ENCODE measurements at places on chromosomes 11 and 22.
A peak's percentile ranks its signal among the peaks of the same experiment; 100 is the strongest.

DNA sequence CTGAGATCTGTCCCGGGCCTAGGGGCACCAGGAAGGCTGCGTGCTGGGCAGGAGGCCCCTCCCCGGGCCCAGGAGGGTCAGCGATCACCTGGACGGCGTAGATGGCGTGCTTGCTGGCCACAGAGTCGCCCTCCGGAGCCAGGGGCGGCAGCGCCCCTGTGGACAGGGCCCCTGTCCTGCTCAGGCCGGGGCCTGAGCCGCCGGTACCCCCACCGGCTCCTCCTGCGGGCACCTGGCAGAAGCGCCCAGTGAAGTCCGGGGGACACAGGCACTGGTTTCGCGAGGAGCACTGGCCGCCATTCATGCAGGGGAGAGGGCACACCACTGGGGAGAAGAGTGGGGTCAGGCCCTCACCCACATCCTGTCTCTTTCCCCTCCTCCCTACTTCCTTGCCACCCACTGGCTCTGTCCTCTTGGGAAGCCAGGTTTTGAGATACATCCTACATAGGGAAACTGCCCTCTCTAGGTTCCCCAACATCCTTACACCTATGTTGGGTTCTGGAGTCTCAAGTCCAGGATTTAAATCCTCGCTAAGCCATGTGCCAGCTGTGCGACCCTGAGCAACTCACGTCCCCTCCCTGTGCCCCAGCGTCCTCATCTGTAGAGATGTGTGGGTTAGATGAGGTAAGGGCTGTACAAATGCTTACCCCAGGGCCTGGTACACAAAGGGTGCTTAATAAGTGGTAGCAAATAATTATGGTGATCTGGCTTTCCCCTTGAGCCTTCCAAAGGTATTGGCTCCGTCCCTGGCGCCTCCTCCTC lies 3.9 kb downstream of the LTBP3 start:
- no peak for DNase-seq

GRCh38 chr11:64355078-64355940 lies 3.7 kb upstream of the RPS6KA4 start:
- peak; percentile 91 for DNase-seq

DNA sequence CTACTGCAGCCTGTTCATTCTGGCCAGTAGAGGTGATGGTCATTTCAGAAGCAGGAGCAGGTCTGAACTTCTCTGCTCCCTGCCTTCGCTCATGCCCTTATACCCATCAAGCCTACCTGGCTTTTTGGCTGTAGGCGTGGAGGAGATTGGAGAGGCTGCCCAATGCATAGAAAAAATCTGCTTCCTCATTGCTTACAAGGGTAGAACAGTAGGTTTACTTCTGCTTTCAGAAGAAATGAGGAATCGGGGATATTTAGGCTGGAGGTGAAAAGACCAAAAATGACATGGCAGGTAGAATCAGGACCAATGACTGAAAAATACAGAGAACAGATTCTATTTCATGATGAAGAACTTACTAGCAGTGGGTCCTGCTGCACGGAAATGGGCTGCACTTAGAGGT lies 72.9 kb upstream of the YWHAH start:
- peak; percentile 29 for DNase-seq

DNA sequence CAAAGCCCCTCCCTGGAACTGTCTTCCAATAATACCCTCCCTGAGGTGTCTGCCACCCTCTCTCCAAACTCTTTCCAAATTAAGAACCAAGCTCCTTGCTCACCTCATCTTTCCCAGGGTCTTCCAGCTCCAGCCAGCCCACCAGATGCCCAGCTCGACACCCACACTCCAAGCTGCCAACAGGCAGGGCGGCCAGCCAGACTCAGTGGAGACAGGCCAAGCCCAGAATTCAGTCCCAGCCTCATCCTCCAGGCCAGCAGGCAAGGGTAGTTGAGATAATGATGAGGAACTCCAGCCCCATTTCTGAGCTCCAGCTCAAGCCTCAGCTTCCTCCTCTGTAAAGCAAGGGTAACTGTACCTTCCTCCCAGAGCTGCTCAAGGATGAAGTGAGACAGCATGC lies 132.9 kb downstream of the CHST1 start:
- no peak for DNase-seq

- peak; percentile 69 for DNase-seq
Observed at GRCh38 chr11:122743949-122744348, 88.4 kb downstream of the UBASH3B start.

- peak; percentile 69 for DNase-seq
Observed at GRCh38 chr11:124108156-124108555, 7.1 kb upstream of the VWA5A start.

GRCh38 chr11:105142167-105142566 lies 2.6 kb upstream of the CARD18 start:
- DNase-seq = no peak

DNA sequence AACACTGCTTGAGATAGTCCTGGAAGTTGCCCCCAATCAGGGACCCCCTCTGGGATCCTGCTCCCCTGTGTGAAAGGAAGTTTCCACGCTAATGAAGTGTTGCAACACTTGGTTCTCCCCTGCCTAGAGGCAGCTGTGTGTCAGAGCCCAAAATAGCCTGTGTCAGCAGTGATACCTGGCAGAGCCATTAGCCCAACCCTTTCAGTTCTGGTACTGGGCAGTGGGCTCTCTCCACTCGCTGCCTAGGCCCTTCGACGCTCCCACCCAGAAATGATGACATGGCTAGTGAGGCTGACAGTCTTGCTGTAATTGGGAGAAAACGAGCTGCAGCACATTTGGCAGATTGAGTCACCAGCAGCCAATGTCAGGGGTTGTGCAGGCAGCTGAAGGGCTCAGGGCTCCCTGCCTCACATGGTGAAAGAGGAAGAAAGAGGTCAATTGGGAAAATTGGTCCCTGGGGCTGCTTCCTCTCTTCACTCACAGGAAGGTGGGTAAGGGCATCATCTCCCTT lies 1.4 kb upstream of the NXF1 start:
- DNase-seq = peak; percentile 16

- DNase-seq = no peak
Observed at GRCh38 chr22:20102203-20102780, 13.6 kb upstream of the RANBP1 start.

DNA sequence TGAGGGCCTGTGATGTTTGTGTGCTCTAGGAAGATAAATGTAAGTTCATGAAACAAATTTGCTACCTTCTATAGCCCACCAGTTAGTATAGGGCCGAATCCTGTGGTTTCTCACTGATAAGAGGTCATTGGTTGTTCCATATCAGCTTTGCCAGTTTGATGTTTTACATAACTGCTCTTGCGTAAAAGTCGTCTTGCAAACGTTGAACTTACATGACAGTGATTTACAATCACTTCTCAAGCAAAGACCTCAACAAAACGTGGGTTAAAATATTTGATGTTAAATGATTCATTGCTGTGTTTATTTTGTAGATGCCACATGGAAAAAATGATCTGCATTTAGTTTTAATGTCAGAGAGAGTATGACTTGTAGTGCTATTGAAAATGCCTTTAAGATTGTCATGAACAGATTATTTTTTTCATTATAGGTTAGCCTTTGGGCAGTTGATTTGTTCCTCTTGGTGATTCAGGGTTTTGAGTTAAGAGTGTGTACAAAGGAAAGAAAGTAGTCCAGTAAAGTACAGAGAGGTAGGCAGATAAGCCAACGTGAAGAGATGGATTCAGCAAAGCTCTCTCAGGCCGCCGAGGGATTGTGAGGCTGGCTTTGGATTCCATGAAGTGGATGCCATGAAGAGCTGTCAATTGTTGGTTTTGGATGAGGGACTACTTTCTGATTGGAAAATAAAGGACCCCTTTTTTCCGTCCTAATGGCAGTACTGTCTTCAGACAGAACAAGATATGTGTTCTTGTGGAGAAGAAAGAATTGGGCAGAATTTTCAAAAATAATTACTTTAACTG lies 2.6 kb downstream of the EWSR1 start:
- DNase-seq = peak; percentile 96

DNA sequence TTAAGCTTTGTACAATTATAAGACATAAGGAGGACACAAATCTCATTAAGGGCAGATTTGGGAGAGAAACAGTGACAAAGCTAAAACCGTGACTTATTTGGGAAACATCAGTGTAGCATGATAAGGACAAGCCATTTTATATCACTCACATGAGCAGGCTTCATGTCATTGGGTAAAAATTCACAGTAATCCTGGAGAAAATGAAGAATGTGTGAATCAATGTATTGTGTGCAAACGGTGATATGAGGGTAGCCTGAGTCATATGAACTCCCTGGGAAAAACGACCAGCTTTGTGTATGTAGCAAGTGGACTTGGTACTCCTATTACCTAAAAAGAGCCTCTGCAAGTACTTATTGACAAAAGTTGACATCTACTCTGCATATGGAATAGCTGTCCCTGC lies 6.0 kb upstream of the TRIM34 start:
- no peak for DNase-seq

GRCh38 chr11:8286886-8287285 lies 23.2 kb upstream of the LMO1 start:
- DNase-seq = no peak

- DNase-seq = no peak
Observed at GRCh38 chr22:19466126-19466716, 12.8 kb downstream of the UFD1 start.

DNA sequence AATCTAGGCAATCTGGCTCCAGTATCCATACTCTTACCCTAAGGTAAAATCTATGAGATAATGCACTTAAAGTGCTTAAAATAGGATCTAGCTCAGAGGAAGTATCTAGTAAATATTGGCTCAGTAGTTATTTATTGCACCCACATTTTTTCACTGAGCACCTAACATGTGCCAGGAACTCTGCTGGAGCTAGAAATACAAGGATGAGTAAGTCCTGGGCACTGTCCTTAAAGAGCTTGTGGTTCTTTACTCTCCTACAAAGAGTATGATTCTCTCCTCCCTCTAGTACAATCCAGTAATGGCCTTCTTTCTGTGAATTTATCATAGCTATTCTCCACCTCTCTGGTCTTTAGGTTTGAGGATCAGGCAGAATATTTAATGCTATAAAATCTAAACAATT lies 59.2 kb downstream of the DEUP1 start:
- DNase-seq = no peak

DNA sequence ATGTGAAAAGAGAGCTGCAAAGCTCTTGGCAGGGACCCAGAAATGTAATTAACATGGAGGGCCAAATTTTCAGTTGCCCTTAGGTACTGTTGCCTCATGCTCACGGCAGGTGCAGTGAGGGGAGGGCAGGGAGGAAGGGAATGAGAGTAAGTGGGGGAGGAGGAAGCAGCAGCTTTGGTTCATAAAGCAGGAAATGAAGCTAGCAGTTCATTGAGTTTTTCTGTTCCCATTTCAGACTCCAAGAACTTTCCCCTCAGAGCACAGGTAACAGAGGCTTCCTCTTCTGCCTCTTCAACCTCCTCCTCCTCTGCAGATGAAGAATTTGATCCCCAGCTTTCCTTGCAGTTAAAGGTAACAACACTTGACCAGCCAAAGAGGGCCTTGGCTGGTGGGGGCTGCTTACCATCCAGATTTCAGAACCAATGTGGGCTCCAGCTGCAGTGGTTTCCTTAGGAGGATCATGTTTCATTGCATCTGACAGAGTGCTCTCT lies 57.9 kb upstream of the PARVA start:
- no peak for DNase-seq

- DNase-seq = peak; percentile 67
Observed at GRCh38 chr22:36493690-36494110, 12.3 kb upstream of the TXN2 start.

DNA sequence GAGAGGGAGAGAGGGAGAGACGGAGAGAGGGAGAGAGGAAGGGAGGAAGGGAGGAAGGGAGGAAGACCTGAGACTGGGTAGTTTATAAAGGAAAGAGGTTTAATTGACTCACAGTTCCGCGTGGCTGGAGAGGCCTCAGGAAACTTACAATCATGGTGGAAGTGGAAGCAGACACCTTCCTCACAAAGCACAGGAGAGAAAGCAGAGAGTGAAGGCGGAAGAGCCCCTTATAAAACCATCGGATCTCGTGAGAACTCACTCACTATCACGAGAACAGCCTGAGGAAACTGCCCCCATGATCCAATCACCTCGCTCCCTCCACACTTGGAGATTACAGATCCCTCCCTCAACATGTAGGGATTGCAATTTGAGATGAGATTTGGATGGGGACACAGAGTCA lies 12.2 kb upstream of the CARS1 start:
- DNase-seq = no peak

- no peak for DNase-seq
Observed at GRCh38 chr11:65887723-65888162, 528 bp downstream of the FIBP start.

DNA sequence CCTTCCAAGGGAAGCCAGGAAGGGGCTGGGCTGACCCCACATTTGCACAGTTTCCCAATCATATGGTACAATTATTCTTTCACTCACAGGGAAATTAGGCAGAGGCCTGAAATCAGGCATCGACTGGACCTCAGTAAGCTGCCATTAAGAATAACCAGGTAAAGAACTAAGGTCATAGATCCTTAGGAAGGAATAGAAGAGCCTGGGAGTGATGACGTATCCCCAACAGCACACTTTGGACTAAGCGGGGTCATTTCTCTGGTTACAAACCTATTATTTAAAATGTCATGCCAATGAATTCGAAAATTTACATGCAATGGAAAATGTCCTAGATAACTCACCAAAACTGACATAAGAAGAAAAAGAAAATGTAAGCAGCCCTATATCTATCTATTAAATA lies 118.2 kb downstream of the BRD1 start:
- no peak for DNase-seq

GRCh38 chr22:19472233-19472632 lies 6.8 kb downstream of the UFD1 start:
- no peak for DNase-seq

- no peak for DNase-seq
Observed at GRCh38 chr11:8055091-8055835, 25.7 kb upstream of the TUB start.

DNA sequence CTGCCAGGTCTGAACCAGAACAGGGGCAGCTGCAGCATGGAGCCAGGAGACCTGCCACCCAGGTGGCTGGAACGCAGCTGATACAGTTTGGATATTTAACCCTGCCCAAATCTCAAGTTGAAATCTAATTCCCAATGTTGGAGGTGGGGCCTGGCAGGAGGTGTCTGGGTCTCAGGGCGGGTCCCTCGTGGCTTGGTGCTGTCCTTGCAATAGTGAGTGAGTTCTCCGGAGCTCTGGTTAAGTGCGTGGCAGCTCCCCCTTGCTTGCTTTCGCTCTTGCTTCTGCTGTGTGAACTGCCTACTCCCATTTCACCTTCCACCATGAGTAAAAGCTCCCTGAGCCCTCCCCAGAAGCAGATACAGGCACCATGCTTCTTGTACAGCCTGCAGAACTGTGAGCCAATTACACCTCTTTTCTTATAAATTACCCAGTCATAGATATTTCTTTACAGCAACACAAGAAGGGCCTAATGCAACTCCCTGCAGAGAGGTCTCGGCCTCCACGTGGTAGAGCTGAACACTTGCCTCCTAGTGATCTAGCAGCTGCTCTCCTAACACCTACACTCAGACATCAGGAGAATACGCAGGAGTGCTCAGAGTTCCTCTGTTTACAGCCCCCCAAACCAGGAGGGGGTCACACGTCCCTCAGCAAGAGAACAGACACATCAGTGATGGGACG lies 203.7 kb downstream of the CTTN start:
- no peak for DNase-seq

GRCh38 chr22:25452116-25452700 lies 112.3 kb upstream of the GRK3 start:
- DNase-seq = no peak

Measured in hematopoietic multipotent progenitor cell treated with erythropoietin and hydrocortisone succinate and interleukin-3 and kit ligand, for 6 days (in vitro differentiated cells).